ENCODE measurements at places on chromosomes 5 and 9.

DNA sequence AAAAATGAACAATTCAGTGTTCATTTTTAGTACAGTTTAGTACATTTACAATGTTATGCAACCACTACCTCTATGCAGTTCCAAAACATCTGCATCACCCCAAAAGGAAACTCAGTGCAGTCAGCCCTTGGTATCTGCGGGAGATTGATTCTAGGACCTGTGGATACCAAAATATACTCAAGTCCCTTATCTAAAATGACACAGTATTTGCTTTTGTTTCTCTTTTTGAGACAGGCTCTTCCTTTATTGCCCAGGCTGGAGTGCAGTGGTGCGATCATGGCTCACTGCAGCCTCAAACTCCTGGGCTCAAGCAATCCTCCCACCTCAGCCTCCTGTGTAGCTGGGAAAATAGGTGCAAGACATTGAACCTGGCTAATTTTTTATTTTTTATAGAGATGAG, 114.0 kb downstream of the PIP5K1B start:
- no peak for DNase-seq

- no peak for DNase-seq
Measured at GRCh38 chr5:153352685-153353219, 137.7 kb upstream of the GRIA1 start.

GRCh38 chr5:39328731-39329130, 35.6 kb downstream of the C9 start:
- DNase-seq, result no peak

DNA sequence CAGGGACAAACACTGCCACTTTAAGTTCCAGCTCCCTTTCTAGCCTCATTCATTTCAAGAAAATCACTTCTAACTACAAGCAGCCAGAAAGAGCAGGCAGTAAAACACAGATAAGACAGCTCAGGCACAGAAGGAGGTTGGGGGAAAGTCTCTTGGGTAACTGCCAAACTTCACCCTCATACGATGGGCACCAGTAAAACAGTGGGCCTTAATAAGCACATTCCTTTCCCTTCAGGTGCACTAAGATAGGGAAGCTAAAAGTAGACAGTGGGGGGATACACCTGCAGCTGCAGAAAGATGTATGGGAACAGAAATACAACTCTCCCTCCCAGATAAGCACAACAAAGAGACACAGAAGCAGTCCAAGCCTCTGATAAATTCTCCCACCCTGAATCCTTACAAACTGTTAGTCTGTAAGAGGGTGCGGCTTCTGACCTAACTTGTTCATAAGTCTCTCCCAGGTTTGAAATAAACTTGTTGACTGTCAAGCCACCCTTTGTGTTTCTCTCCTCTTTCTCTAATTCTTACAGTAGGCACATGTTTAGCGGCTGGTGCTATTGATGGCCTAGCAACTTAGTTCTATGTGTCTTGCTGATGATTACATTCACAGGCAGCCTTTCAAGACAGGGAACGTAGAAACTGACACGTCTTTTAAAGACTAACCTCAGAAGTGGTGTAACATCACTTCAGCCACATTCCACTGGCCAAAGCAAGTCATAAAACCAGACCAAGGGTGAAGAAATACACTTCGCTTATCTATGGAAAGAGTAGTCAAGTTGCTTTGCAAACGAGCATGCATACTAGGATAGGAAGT, 6.8 kb upstream of the CKS2 start:
- DNase-seq, result no peak

GRCh38 chr5:179195561-179196404, 135.6 kb downstream of the ZNF354C start:
- no peak for DNase-seq

DNA sequence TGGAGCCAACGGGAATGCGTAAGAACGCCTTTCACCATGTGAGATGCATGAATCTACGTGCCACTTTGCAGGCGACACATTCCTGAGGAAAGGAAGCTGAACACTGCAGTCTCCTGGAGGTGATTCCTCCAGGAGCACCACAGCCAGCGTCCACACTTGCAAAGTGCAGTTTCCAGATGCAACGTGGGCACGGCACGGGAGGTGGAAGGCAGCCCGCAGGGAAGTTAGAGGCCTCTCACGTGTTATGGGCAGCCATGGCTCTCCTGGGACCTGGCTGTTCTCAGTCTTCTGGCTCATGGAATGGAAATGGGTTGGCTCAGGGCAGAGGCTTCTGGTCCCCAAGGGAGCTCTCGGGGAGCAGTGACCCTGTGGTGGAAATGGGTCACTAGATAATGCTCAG, 381.0 kb upstream of the IRX4 start:
- DNase-seq, result no peak

GRCh38 chr5:61018062-61018461, 73.1 kb downstream of the NDUFAF2 start:
- no peak for DNase-seq

GRCh38 chr5:14741801-14742440, 77.4 kb downstream of the OTULIN start:
- no peak for DNase-seq

- no peak for DNase-seq
Measured at GRCh38 chr5:78597974-78598371, 50.6 kb downstream of the LHFPL2 start.

GRCh38 chr5:76256116-76256889, 146.8 kb upstream of the IQGAP2 start:
- DNase-seq, result no peak

DNA sequence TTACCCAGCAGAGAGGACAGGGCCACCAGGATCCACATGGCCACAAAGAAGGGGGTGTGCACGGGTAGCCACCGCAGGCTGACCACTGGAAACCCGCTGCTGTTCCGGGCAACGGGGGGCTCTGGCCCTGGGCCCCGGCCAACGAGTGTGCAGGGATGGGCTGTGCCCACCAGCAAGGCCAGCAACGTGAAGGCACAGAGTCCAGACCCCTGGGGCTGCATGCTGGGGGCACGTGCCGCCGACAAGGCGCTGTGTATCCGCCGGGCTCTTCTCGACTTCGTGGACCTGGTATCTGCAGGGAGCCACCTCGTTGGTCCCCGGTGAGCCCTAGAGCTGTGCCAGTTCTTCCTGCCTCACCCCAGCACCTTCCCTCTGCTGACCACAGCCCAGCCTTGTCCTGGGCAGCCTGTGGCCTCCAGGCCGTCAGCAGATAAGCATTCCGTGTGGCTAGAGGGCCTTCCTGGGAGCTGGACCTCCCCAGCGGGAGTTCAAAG, 42.2 kb upstream of the CEP72 start:
- no peak for DNase-seq

GRCh38 chr5:6827526-6828219, 114.4 kb downstream of the TENT4A start:
- DNase-seq, result peak; percentile 51

DNA sequence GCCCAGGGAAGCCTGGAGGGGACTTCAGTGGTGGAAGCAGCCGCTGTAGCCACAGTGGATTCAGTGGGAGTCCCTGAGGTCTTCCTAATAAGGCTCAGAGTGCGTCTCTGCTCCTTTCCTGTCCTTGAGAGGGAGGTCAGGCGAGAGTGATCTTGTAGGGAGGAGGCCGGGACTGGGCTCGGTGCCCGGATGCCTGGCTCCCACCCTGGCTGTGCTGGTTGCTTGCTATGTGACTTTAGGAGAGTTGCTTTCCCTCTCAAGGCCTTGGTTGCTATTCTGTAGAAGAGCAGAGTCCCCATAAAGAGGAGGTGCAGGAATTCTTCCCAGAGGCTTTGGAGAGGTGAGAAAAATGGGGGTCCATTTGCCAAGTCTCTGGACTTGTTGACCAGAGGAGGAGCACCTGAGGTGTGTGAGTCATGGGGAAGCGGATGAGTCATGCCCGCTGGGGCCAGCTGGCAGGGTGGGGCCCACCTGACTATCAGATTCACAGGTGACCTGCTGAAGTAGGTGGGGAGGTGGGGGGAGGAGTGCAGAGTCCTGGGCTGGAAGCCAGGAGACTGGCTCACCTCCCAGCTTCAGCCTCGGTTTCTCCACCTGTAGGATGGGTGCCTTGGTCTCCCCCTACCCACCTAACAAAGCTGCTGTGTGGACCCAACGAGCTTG, 13.8 kb downstream of the GSN start:
- no peak for DNase-seq

DNA sequence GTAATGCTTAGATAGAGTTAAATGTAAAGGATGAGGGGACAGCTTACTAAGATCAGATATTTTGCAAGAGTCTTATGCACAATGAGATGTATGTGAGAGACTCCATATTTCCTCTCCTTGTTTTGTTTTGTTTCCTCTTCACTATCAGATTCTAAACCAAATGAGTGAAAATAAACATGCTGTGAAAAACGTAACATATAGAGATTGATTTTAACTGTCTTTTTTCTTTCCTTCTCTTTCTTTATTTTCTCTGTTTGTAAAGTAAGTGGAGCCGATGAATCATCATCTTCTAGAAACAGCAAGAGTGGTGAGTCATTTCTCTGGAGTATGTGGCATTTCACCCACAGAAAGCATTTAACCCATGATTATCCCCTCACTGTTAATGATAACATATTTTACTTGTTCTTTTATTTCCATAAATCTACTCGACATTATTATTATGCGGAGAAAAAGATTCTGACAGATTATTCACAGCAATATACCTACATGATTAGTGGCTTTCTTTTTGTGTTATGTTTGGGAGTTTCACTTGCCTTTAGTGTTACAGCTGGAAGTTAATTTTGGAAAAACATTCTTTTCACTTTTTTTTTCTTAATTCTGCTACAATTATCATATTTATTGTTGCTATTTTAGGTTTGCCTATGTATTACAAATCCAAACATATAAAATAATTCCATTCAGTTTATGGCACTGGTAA, 2.1 kb upstream of the ANXA1 start:
- DNase-seq, result no peak

- no peak for DNase-seq
Measured at GRCh38 chr9:16196206-16196605, 643.4 kb downstream of the CCDC171 start.

DNA sequence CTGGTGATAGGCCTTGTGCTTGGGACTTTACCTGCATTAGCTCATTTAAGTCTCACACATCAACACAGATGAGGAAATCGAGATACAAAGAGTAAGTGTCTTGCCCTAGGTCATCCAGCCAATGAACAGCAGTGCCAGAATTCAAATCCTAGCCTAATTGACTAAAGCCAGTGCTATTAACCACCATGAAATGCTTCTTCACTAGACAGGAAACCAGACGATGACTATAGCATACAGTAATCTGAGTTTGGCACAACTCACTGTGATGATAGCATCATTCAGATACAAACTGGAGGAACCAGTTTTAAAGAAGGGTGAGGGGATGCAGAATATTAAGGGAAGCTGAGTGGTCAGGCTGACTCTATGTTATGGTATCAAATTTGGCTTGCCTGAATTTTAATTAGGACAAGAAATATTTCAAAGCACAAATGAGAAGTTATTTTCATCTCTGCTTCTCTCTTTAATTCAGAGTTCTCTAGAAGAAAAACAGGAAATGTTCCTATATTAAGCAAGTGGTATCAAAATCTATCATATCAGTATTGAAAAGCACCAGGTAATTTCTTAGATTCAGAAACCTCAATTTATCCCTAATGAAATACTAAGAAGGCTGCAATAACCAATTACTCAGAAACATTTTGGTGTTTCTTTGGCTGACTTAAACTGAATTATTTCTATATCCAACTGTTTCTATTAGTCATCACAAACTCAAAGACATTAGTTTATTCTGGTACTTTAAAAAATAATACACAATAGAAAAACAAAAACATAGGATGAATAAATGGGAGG, 147.0 kb upstream of the RASA1 start:
- peak; percentile 25 for DNase-seq
